Stimulated activated CD4-positive, alpha-beta T cell treated with anti-CD3 and anti-CD28 coated beads, Interleukin-15, amount 100 ng/mL, for 48 hours (primary cell): ENCODE measurements at places on chromosomes 6 and 20.

DNA sequence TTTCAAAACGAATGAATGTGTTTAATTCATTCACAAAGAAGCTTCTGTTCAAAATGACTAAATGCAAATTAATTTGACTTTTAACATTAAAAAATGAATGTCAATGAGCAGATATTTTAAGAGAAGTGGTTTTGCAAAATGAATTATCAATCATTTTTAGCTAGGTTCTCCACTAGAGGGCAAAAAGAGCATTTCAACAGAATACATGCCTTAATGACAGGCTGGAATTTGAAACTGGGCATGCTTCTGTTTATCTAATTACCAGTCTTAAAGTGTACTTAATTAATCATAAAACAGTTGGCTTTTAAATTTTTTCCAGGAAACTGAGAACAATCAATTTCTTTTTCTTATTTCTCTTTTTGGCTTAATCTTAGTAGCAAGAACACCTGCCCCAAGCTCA lies 63.8 kb upstream of the TINAG start:
- no peak for DNase-seq

DNA sequence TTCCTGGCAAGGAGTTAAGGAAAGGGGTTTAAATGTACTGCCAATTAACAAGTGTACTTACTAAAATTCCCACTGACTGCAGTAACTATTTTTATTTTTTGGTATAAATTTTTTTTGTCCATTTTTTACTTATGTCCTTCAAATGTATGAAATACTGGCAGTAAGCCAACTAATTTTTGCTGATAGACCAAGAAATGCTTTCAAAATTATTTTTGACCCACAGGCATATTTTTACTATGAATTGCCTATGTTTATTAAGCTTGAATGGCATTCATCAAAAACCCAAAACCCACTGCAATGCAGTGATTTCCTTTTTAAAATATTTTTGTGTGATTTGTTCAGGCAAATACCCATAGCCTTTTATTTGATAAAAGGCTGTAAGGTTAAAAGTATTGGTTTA lies 560.1 kb downstream of the UTRN start:
- no peak for DNase-seq

GRCh38 chr6:26197933-26198721 lies 110.9 kb downstream of the HFE start:
- DNase-seq: no peak

GRCh38 chr20:60300374-60300773 lies 342.2 kb downstream of the CDH26 start:
- no peak for DNase-seq

- DNase-seq: peak; percentile 14
Observed at GRCh38 chr6:35368038-35368887, 25.9 kb downstream of the PPARD start.
